Stimulated activated CD8-positive, alpha-beta memory T cell treated with anti-CD3 and anti-CD28 coated beads, Interleukin-4, amount 100 ng/mL, for 4 hours (primary cell): ENCODE measurements at places on chromosomes 7 and 10.

- no peak for DNase-seq
Measured at GRCh38 chr7:93212881-93213280, 13.4 kb downstream of the HEPACAM2 start.

GRCh38 chr7:29649028-29649716, 85.5 kb downstream of the PRR15 start:
- DNase-seq: no peak

DNA sequence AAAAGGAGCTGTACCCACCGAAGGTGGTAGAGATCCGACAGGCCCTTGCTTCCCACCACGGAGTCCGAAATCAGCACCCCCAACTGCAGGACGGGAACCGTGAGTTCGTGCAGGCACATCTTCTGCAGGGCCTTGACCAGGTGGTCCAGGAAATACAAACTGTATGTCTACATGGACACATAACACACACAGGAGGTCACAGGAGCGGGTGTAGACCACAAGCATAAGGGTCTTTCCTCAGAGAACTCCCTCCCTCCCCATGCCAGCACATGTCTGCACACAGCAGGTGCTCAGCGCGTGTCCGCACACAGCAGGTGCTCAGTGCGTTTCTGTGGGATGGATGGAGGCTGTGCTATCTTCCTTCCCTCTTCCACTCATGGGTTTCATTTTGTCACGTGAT, 69.7 kb downstream of the CFAP46 start:
- DNase-seq: no peak

DNA sequence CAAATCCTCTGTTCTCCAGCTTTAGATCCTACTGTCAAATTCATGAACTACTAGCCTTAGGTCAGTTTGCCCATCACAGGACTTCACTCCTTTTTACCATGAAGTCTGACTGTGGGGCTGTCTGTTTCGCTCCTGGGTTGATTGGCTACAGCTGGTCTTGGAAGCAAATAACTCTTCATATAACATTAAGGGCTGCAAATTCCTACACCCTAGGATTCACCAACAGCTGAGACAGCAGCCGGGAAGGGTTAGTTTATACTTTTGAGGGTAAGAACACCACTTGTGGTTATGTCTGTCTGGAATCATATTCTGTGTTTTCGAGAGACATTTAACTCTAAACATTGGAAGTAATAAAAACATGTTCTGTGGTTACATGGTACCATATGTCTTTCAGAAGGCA, 55.9 kb upstream of the KIAA1217 start:
- no peak for DNase-seq

DNA sequence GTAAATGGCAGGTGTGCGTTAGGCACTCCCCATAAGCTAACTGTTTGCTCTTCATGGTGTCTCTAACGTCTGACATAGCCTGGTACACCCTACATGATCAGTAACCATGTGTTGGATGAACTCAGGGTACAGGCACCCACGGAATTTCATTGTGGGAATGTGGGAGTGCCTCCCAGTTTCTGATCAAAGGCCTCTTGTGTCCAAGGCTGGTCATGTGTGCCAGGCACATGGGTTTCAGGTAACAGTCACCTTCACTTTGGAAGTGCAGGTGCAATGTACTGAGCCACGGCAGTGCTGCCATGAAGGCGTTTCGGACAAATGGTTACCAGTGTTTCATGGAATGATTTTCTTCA, 298.3 kb downstream of the DNAJB6 start:
- no peak for DNase-seq

GRCh38 chr7:131924857-131925256, 368.4 kb upstream of the PODXL start:
- DNase-seq: no peak

DNA sequence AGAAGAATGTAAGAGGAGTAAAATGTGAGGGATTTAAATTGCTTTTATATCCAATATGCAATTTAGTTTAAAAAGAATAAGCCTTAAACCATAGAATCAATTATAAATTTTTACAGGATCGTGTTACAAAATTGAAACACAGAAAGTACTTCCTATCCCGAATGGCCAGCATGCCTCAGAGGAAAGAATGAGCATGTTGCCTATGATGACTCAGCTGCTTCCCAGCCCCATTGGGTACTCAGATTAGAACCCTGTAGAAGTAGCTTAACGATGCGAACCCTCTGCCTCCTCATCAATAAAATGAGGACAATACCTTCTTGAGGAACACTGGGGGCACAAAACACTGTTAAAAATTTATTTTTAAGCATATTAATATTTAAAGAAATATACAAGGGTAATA, 113.4 kb upstream of the CDK1 start:
- no peak for DNase-seq

DNA sequence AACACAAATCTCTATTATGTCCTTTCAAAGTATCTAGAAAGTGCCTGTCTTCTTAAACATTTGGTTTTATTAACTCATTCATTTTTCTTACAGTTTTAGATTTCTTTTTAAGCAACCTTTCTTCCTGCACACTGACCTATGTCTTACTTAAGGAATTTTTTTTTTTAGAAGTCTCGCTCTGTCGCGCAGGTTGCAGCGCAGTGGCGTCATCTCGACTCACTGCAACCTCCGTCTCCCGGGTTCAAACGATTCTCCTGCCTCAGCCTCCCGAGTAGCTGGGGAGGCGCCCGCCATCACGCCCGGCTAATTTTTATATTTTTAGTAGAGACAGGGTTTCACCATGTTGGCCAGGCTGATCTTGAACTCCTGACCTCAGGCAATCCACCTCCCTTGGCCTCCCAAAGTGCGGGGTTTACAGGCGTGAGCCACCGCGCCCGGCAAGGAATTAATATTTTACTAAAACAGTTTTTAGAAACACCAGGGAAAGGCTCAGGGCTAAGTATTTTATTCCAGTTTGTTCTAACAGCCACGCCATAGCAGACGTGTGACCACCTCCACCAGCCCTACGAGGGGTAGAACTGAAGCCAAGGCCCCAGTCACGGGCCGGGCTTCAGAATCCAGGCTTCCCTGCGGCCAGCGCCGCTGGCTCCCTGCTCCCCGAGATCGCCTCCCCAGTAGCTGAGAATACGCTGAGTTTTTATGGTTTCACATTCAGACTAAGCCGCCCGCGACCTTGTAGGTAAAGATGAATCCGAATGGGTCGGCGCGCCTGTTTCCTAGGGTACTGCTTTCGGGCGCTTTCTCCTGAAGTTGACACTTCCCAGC, 941 bp upstream of the LUC7L2 start:
- DNase-seq: no peak

DNA sequence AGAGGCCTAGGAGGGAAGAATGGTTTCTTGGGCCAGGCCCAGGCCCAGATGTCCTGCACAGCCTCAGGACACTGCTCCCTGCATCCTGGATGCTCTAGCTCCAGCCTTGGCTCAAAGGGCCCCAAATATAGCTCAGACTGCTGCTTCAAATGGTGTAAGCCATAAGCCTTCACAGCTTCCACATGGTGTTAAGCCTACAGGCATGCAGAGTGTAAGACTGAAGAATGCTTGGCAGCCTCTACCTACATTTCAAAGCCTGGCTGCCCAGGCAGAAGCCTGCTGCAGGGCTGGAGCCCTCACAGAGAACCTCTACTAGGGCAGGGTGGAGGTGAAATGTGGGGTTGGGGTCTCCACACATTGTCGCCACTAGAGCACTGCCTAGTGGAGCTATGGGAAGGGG, 118.1 kb downstream of the TPK1 start:
- no peak for DNase-seq

DNA sequence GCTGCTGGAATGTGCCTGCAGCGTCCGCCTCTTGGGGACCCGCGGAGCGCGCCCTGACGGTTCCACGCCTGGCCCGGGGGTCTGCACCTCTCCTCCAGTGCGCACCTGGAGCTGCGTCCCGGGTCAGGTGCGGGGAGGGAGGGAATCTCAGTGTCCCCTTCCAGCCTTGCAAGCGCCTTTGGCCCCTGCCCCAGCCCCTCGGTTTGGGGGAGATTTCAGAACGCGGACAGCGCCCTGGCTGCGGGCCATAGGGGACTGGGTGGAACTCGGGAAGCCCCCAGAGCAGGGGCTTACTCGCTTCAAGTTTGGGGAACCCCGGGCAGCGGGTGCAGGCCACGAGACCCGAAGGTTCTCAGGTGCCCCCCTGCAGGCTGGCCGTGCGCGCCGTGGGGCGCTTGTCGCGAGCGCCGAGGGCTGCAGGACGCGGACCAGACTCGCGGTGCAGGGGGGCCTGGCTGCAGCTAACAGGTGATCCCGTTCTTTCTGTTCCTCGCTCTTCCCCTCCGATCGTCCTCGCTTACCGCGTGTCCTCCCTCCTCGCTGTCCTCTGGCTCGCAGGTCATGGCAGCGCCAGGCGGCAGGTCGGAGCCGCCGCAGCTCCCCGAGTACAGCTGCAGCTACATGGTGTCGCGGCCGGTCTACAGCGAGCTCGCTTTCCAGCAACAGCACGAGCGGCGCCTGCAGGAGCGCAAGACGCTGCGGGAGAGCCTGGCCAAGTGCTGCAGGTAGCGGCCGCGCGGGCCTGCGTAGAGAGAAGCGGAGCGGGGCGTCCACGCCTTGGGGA, 645 bp downstream of the SLC26A4 start:
- no peak for DNase-seq

DNA sequence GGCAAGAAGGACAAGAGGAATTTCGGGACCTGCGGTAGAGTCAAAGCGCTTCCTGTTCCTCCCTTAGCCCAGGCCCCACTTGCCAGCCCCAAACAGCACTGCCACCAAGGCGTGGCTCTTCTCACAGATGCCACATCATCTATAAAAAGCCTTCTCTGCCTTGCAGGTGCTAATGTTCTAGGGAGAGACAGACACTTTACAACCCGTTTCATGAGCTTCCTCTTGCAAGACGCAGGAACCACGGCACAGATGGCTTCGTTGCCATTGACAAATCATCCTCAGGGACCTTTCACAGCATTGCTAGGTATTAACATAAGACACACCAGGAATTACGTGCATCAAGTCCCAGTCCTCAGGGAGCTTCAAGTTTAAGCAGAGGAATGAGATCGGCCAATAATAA, 180.9 kb downstream of the JCAD start:
- DNase-seq: no peak

- no peak for DNase-seq
Measured at GRCh38 chr7:157565981-157566630, 229.3 kb downstream of the DNAJB6 start.

DNA sequence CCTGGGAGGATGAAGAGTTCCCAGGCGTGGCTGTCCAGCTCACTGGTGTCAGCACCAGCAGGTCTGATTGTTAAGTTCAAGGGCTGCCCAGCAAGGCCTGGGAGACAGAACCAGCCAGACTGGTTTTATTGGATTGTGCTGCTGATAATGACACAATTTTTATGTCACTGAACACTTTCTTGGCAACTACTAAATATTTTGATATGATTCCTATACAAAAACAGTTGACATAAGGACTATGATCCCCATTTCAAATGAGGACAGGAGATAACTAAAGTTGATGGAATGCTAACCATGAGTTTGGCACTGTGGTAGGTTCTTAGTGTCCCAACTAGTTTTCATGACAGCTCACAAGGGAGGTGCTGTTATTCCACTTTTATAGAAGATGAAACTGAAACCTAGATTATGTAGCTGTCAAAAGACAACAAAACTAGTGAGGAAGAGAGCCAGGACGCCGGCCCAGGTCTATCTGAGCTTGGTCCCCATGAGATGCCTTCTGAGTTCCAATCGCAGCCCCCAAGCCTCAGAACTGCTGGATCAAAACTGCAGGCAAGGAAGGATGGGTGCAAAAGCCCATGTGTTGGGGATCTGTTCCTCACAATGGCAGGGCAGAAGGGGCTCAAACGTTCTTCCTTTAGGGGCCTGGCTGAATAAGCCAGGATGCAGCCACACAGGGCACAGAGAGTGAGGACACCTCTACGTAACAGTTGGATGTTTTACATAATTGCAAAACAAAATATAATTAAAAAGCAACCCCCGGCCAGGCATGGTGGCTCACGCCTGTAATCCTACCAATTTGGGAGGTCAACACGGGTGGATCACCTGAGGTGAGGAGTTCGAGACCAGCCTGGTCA, 52.8 kb downstream of the COBL start:
- no peak for DNase-seq

DNA sequence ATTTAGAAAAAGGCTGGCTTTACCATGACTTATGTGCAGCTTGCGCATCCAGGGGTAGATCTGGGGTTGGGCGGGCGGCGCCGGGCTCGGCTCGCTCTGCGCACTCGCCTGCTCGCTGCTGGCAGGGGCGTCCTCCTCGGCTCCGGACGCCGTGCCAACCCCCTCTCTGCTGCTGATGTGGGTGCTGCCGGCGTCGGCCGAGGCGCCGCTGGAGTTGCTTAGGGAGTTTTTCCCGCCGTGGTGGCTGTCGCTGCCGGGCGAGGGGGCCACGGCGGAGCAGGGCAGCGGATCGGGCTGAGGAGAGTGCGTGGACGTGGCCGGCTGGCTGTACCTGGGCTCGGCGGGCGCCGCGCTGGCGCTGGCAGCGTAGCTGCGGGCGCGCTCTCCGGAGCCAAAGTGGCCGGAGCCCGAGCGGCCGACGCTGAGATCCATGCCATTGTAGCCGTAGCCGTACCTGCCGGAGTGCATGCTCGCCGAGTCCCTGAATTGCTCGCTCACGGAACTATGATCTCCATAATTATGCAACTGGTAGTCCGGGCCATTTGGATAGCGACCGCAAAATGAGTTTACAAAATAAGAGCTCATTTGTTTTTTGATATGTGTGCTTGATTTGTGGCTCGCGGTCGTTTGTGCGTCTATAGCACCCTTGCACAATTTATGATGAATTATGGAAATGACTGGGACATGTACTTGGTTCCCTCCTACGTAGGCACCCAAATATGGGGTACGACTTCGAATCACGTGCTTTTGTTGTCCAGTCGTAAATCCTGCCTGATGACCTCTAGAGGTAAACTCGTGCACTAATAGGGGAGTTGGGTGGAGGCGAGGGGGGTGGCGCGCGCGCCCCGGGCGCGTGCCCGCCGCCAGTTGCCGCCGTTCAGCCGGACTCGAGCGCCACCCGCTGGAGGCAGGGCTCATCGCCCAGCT, at the start of gene HOXA5:
TSS of gene HOXA5 (minus strand) at position 659 of the 927 bp plus-strand sequence. CDS start at position 585, 74 bp downstream.
- DNase-seq: no peak

- DNase-seq: no peak
Measured at GRCh38 chr7:142108728-142109505, 2.6 kb upstream of the MGAM2 start.

GRCh38 chr7:74028321-74028838, 407 bp downstream of the ELN start:
- no peak for DNase-seq

DNA sequence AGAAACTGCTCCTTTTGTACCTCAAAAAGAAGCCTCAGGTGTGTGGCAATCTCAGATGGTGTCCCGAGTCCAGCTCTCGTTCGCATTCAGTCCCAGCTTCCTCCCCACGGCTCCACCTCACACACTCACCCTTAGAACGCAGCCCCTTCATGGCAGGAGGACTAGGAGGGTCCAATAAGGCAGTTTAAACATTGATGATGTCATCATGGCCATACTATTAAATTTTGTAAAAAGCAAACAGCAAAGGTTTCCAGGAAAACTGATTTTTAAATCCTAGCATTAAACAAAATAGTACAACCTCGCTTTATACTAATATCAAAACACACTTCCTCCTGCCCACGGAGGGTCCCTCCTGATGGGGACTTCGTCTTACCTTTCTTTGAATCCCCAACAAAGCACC, 133.0 kb downstream of the ADAM12 start:
- no peak for DNase-seq

DNA sequence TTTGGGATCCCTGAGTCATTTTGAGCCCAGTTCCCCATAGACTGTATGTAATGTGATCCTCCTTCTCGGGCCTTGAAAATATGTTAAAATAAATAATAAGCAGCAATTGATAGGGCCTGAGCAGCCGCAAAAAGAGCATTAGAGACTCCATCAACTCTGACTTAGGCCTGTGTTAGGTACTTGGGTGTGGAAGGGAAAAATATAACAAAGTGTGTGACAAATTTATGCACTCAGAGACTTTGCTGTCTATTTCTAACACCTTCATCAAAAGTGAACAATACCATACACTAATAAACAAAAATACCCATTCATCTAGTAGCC, 31.4 kb upstream of the HABP2 start:
- DNase-seq: no peak

GRCh38 chr7:68478326-68478725, 1119.9 kb upstream of the AUTS2 start:
- DNase-seq: no peak
